Hippocampal formation (tissue), 2 donors: ENCODE measurements at places on chromosomes 12 and 14.
A peak's percentile ranks its signal among the peaks of the same experiment; 100 is the strongest.

DNA sequence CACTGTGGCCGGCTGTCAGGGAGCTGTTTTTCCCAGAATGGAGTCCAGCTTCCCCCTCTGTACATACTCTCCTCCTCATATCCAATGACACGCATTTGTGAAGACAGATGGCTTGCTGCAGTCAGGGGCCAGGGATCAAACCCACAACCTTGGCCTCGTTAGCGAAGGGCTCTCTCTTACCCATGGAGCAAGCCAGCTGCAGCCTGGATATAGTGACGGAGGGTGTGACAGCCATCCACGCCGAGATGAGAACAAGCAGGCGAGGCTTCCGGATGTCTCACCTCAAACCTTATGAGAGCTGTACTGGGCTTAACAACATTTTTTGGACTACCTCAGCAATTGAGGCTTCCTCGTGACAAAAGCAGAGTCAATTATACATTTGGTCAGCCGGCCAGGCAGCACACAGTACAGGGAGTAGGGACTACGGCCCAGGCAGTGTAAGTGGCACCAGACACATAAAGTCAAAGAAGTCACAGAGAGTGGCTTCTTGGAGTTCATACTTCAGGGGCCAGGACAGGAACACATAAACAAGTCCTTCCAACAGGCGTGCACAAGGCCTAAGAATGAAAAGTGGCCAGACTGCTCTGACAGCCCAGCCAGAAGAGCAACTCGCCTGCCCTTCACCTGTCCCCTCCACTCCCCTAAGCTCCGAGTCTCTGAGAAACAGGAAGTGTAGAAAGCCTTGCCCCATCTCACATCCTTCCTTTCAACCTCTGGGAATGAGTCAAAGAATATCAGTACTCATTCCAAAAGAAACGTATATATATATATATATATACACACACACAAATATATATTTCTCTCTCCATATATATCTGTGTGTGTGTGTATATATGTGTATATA lies 115.1 kb downstream of the TTC7B start:
- DNase-seq, result no peak

- DNase-seq, result no peak
These were observed 36.4 kb downstream of the NFKBIA start for GRCh38 chr14:35368139-35368460.

GRCh38 chr14:41350476-41350875 lies 256.2 kb upstream of the LRFN5 start:
- no peak for DNase-seq

- DNase-seq, result no peak
These were observed 53.1 kb upstream of the NPFF start for GRCh38 chr12:53560351-53560750.

DNA sequence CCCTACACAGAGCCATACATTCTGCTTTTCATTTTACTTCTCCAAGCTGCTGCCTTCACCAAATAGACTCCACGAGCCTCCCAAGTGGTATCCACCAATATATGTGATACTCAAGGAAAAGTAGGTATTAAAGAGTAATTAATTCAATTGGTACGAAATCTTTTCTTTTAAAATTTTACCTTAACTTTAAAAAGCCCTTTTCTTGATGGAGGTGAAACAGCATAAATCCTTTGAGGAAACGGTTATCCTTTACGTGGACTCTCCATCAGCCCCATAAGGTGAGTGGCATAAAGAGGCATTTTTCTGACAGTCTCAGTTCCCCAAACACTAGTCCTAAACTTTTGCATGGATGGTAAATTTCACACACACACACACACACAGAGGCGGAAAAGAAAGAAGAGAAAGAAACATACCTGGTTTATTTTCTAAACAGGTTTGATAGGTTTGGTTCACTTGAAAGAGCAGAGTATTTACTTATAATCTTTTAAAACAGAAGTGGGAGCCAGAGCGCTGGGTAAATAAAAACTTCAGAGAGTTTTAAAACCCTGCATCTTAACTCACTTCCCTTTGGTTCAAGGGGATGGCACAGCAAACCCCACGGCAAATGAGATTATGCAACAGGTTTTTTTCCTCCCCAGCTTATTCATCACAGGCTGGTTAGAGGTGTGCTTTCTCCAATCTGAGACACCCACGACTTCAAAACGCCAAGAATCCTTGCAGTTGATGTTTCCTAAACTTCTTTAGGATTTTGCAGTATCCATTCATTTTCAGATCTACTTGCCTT lies 1.9 kb downstream of the DUSP16 start:
- DNase-seq, result peak; percentile 21

DNA sequence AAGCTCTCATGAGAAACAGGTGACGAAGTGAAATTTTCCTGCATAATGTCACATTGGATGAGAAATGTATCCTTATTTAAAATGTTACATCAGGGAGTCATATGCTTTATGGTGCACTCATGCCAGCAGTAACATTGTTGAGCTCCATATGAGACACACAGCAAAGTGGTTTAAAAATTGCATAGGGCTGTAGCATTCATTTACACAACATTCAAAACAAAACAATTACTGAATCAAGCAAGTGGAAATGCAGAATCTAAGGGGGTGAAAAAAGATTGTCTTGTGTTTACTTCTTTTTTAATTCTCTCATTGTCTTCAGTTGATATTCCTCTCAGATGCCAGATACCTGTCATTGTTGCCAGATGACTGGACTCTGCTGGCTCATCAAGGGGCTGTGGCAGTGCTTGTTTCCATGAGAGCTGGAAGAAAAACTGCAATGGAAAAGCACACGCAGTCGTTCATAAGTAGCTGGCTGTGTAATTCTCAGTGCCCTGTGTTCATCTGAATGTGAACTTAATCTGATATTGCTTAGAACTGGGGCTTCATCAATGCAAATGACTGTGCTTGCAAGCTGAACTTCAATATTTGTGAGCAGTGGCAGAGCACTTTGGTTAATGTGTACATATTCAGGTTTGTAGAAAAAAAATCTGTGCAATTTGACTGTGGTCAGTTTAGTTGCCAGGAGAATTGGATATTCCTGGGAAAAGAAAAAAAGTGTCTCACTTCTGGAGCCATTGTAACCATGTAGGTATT lies 305.6 kb downstream of the RAD51B start:
- DNase-seq, result no peak

- no peak for DNase-seq
These were observed 54.7 kb downstream of the ASCL1 start for GRCh38 chr12:103011974-103012763.
